ENCODE measurements at places on chromosomes 11 and 22.

DNA sequence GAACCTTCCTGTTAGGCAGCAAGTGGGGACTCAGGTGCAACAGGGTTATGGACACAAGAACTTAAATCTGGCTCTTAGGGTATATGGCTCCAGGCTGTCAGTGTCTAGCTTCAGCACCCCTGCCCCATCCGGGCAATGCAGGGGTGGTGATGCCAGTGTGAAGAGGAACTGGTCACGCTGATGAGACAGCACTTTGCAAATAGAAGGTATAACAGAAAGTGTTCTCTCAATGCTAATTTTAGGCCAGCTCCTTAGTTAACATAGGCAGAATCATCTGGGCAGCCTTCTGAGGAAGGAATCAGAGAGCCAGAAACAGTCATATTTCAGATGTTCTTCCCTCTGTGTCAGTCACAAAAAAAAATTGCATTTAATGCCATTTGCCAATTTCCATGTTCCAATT, 41.2 kb downstream of the SYT9 start:
- DNase-seq: no peak

GRCh38 chr11:68495220-68495729, 34.7 kb downstream of the PPP6R3 start:
- DNase-seq: no peak

DNA sequence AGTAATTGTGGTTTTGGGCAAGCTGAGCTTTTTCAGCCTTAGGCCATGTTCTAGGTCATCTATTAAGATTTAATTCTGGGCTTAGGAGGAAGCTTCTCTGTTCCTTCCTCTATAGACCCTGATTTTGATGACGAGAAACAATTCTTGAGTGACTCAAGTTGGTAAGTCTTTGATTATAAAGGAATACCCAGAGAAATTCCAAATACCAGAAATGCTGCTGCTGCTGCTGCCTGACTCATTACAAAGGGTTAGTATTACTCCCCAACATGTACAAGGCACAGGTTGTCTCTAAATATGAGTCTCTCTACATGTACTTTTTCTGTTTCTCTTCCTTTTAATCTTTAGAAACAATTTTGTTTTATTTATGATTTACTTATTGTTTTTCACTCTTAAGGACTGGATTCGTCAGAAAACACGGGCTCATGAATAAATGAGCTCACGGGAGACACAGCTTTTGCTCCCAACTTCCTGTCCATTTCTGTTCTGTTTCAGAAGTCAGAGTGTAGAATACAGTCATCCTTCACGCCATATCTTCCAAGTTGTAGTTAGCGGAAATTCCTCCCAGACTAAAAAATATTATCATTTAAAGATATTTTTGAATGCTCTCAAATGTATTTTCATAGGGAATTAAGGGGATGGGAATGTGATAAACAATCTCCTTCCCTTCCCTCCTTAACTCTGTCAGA, 31.8 kb upstream of the RBMXL2 start:
- no peak for DNase-seq

- no peak for DNase-seq
These were observed 2.4 kb upstream of the ASCC2 start for GRCh38 chr22:29840498-29840897.

GRCh38 chr11:135004495-135004894, 592.5 kb upstream of the B3GAT1 start:
- DNase-seq: no peak

- no peak for DNase-seq
These were observed 218.6 kb downstream of the FAT3 start for GRCh38 chr11:92443199-92443598.

GRCh38 chr11:74449369-74449931, 17.9 kb downstream of the KCNE3 start:
- DNase-seq: no peak

DNA sequence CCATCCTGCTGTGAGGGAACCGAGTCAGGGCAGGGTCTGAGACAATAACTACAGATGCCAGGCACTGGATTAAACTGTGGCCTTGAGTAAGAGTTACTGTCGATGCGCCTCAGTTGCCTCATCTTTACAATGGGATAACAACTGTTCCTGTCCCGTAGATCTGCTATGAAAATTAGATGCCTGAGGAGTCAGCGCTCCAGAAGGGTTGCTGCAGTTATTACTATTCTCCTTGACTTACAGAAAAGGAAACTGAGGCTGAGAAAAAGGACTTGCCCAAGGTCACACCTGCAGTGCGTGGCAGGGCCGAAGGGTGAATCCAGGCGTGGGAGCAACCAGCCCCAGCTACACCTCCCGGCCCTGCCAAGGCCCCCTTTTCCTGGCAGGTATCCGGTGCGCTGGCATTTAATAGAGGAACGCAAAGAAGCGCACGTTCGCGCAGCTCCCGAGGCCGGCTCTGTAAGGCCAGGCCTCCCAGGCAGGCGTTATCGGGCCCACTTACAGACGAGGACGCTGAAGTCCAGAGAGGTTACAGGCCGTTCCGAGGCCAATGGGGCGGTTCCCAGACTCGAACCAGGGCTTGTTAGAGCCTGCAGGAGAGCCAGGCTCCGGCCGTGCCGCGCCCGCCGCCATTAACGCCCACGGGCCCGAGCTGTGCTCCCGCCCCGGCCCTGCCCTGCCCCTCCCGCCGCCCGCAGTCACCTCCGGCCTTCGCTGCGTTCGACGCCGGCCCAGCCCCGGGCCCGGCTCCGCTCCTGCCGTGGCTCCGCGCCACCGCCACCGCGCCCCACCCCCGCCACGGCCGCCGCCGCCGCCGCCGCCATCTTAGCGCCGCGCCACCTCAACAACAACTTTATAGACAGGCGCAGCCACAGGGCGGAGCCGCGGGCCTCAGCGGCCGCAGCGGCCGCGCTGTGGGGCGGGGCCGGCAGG, at the start of gene C11orf68:
Gene C11orf68 (minus strand): TSS at position 852 of the 930 bp plus-strand sequence. CDS start 31 bp downstream, at position 821.
- no peak for DNase-seq

GRCh38 chr22:20587206-20587958, 80.0 kb downstream of the MED15 start:
- no peak for DNase-seq

- DNase-seq: no peak
These were observed 11.3 kb upstream of the NFAM1 start for GRCh38 chr22:42443240-42444076.

- DNase-seq: no peak
These were observed 1.3 kb downstream of the FAR1 start for GRCh38 chr11:13669544-13670488.

GRCh38 chr22:23557036-23557435, 23.1 kb downstream of the IGLL1 start:
- DNase-seq: no peak

DNA sequence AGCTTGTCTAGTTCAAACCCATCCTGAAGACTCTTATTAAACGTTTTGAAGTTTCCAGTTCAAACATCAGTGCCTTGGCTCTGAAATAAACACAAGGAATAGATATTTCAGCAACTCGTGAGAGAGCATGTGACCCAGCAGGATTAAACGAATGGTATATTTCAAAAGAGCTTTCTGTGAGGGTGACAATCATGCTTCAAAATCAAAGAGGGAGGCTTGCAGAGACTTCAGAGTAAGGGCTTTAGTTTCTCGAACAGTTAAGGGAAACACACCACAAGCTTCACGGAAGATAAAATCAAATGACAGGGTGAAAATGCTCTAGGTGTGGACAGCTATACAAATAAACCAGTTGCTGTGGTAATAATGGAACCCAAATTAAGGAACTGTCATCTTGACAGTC, 1.4 kb downstream of the HPS4 start:
- DNase-seq: no peak

- DNase-seq: no peak
These were observed 394.5 kb downstream of the TENM4 start for GRCh38 chr11:79046366-79046765.

DNA sequence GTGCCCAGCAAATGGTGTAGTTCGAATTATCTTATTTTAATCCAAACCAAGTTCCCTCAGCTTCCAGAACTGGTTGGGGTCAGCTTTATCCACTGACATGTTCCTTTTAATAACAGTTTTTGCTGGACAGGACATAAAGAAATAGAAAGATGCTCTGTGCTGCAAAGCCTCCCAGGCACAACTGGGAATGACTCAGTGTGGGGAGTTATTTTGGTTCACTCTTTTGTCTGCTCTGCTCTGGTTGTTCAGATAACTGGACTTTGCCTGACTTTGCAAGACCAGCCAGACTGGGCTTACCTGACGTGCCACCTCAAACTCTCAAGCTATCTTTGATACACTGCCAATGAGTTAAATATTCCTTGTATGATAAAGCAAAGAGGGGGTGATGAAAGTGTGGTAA, 25.6 kb downstream of the SEZ6L start:
- DNase-seq: no peak

DNA sequence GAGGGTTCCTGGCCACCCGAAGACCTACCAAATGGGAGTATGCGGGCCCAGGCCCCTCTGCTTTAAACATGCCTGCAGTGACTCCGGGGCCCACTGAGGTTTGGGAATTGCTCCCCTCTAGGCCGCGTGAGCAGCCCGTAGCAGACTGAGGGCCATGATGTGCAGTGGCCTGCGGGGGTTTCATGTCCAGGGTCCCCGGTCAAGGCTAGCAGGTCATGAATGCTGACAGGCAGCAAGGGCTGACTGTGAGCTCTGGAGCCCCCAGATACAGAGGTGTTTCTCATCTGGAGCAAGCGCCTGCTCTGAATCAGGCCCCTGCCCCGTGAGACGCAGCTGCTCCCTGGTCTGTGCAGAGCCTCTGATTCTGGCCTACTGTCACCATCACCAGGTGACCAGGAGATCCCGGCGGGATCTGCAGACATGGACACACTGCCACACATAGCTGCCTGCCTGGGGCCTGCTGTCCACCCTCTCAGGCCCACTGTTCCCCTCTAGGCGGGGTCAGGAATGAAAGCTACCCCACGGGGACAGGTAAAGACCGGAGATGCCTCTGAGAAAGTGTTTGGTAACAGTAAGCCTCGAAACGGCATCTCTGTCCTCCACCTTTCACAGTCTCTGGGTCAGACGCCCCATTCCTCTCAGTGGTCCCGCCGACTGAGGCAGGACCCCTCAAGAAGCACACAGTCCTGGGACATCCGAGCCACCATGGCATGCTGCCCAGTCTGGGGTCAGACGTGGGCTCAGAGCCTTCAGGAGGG, 73.3 kb downstream of the PARVB start:
- no peak for DNase-seq

DNA sequence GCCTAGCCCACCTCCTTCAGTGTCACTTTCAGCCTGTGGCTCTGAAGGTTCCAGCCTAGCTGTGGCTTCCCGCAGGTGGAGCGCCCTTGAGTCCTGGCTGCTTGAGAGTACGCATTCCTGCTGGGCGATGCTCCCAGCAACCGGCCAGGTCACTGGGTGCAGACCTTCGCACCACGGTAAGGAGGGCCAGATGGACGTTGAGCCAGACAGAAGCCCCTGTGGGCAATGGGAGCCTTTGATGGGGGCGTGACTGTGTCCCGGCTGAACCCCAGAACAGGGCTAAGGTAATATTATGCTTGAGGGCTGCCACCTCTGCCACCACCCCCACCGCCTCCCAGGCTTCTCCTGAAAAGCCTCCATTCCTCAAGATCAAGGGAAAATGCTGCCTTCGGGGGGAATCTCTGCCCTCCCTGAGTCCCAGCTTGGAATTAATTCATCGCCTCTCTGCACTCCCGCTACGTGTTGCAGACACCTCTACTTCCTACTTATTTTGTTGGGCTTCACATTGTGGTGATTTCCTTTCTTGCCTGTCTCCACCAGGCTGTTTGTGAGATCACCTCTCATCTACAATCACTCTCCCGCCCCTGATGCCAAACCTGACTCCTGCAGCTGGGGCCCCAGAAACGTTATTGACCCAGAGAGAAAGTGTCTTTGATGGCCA, 144.9 kb upstream of the NECTIN1 start:
- no peak for DNase-seq

DNA sequence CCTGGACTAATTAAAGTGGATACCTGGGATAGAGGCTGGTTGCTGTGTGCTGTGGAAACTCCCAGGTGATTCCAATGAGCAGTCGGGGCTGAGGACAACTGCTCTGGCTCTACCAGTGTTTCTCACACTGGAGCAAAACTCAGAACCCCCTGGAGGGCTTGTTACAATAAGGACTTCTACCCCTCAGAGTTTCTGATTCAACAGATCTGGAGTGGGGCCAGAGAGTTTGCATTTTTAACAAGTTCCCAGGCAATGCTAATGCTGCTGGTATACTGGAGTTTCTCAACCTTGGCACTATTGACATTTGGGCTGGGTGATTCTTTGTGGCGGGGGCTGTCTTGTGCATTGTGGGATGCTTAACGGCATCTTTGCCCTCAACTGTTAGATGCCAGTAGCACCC, 353.7 kb downstream of the MIAT start:
- DNase-seq: no peak

DNA sequence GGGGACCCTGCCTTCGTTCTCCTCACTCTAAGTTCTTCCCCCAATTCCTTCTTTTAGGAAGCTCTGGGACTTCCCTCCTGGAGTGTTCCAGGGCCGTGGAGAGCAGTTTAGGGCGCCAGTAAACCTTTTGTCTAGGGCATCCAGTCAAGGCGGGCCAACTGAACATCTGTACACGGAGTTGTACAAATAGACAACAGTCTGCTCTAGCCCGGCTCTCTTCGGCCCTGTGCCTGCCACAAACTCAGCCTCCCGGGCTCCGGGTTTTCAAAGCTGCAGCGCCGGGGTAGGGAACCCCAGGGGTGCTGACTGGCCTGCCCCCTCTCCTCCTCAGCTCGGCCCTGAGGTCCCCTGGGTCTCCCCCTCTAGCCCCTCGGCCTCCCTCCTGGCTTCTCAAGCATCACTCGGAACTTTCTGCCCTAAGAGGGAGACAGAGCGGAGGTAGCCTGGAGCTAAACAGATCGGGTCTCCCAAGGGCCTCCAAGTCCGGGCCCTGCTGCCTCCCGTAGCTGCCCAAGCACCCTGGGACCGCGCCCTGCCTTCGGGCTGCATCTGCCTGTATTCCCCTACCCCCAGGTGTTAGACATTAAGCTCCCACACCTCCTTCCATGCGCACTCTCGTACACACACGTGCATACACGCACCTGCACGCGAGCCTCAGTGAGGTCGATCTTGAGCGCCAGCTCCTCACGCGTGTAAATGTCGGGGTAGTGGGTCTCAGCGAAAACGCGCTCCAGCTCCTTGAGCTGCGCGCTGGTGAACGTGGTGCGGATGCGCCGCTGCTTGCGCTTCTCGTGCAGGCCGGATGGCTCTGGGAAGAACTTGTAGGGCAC, 3.3 kb downstream of the PHOX2A start:
- DNase-seq: no peak

GRCh38 chr11:64885367-64886286, 7.2 kb upstream of the EHD1 start:
- no peak for DNase-seq

GRCh38 chr22:42074132-42074811, at the start of gene PHETA2:
Gene PHETA2 (plus strand): TSS chr22:42074248. CDS start chr22:42077294, 3,046 bp downstream.
- DNase-seq: no peak

- DNase-seq: no peak
These were observed 84.1 kb downstream of the LARGE2 start for GRCh38 chr11:46006418-46007070.

- DNase-seq: no peak
These were observed 267.2 kb downstream of the TENM4 start for GRCh38 chr11:79173615-79174014.

GRCh38 chr11:35007277-35007676, 90.9 kb downstream of the PDHX start:
- DNase-seq: no peak

DNA sequence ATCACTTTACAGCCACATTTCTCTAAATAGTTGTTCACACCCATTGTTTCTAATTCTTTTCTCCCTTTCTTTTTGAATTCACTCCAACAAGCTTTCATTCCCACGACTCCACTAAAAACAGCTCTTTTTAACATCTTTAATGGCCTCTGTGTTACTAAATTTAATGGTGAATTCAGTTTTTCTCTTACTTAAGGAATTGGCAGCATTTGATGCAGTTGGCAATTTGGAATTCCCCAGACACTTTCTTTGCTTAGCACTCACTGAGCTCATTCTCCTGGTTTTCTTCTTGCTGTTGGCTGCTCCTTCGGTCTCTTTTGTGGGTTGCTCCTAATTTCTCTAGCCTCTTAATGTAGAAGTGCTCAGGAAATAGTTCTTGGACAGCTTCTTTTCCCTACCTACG, 40.5 kb upstream of the OR9Q1 start:
- no peak for DNase-seq
